CD4-positive, CD25-positive, alpha-beta regulatory T cell (primary cell): ENCODE measurements at places on chromosomes 7 and 10.

- DNase-seq: no peak
These were observed at the start of gene LRRC17 for GRCh38 chr7:102912742-102913141. Gene LRRC17 (plus strand): TSS chr7:102913000. CDS start chr7:102933914, 20,914 bp downstream.

- DNase-seq: no peak
These were observed 78.5 kb downstream of the OAT start for GRCh38 chr10:124340033-124340760.

DNA sequence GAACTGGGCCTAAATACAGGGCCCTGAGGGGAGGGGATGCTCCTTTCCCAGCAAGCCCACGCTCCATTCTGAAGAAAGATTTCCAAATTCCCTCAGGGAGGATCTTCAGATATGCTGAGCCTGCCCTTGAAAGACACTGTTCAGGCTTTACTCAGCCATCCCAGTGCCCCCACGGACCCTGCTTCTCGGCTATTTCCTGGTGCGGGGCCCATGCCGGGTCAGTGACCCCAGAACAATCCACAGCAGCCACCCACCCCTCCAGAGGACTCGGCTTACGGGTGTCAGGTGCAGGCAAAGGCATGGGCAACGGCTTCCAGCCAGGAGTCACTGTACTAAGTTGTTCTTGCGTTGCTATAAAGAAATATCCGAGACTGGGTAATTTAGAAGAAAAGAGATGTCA, 137.1 kb downstream of the OAT start:
- no peak for DNase-seq

- DNase-seq: no peak
These were observed 1.6 kb downstream of the SAMD9L start for GRCh38 chr7:93146472-93147141.

DNA sequence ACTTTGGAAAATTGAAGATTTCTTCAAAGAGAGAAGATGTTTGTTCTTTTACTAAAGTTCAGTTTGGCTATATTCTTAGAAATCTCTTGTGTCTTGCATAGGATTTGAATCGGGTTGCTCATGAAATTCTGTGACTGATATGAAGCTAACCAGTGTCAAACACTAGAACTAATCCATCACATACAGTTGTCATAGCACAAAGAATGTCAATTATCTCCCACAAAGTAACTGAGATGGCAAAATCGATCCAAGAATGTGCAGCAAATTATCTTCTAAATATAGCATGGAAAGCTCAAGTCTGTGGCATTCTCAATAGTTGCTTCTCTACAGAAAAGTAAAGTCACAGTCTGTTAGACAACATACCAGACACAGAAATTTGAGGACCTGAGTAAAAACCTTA, 768.1 kb upstream of the LRRN3 start:
- DNase-seq: no peak

- no peak for DNase-seq
These were observed 28.4 kb upstream of the TMEM26 start for GRCh38 chr10:61481597-61481996.

DNA sequence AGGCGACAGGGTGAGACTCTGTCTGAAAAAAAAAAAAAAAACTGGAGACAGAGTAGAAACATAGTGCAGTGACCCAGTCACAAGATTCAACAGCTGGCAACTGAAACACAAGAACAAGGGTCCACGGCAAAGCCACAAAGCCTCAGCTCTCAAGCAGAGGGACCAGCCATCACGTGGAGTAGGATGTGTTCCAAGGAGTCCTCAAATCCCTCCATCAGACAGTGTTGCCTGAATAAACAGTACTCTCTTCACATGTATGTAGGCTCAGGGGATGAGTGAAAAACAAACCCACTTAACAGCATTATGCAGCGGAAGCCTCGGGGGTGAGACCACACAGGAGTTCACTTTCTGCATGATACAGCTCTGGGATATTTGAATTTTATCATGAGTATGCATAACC, 62.0 kb downstream of the SLIT1 start:
- DNase-seq: no peak

DNA sequence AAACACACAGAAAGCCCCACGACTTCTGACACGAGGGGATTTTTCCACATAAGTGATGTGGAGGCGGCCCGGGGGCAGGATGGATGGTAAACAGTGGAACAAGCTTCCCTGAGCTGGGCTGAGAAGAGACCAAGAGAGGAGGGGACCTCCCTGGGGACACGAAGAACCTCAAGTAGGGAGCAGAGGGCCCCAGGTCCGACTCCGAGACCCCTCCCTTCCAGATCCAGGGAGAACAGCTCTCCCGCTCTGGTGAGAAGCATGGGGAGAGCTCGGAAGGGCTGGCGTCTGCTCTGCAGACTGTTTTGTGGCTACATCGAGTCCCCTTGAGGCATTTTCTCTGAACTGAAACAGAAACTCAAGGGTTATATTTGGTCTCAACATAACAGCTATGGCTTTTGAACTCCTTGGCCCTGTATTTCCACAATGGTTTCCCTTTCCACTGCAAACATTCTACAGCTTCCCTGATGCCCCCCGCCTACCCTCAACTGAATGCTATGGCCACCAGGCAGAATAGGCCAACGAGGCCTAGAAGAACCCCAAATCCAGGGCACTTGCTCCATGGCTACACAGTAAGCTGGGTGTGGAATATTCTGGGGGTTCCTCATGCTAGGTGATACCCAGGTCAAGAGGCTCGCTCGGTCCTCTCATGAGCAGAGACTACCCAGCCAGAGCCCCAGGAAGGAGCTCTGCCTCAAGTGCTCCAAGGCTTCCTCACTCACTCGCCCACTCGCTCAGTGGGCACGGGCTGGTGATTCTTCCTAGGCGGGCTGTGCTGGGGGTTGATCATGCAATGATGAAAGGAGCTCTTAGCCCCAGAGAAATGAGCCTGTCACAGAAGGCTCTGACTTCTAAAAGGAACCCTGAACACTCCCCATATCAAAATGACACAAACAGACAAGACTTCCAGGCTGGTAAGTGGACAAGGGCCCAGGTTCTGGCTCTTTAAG, 47.5 kb downstream of the FAM53B start:
- DNase-seq: no peak

- DNase-seq: peak; percentile 40
These were observed 12.9 kb upstream of the DENND2A start for GRCh38 chr7:140653319-140654108.

DNA sequence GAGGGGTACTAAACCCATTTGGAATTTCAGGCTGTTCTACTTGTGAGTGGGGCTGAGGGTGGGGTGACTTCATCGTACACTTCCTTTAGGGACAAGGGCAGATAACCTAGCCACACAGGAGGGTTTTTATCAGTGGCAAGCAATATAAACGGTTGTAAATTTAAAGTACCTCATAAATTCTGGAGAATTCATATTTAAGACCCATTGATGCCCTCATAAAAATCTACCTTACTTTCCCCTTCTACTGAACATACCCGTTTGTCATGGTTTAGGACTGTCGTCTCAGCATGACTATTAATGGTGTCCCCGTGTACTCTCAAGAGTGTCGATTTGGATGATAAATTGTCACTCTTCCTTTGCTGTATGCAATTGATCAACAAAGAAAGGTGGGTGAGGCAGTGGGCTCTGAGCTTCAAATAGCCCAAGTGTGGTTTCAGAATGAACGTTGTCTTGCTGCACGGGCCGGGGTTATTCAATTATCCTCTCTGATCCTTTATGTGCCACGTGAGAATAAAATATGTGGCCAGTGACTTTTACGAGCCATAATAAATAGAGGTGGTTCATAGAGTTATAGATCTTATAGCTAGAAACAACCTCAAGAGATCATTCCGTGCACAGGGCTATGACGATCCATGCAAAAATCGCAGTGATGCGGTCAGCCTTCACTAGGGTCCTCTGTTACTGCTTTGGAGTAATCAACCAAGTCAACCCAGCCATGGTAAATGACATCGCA, 82.2 kb downstream of the FAM107B start:
- DNase-seq: no peak

- DNase-seq: no peak
These were observed 276.7 kb downstream of the PARD3 start for GRCh38 chr10:34538281-34538829.

- no peak for DNase-seq
These were observed 191.8 kb downstream of the PTPRN2 start for GRCh38 chr7:158395780-158396278.

GRCh38 chr7:35988818-35989217, 164.2 kb upstream of the EEPD1 start:
- DNase-seq: no peak

GRCh38 chr7:29332042-29332811, 137.7 kb downstream of the CHN2 start:
- no peak for DNase-seq

DNA sequence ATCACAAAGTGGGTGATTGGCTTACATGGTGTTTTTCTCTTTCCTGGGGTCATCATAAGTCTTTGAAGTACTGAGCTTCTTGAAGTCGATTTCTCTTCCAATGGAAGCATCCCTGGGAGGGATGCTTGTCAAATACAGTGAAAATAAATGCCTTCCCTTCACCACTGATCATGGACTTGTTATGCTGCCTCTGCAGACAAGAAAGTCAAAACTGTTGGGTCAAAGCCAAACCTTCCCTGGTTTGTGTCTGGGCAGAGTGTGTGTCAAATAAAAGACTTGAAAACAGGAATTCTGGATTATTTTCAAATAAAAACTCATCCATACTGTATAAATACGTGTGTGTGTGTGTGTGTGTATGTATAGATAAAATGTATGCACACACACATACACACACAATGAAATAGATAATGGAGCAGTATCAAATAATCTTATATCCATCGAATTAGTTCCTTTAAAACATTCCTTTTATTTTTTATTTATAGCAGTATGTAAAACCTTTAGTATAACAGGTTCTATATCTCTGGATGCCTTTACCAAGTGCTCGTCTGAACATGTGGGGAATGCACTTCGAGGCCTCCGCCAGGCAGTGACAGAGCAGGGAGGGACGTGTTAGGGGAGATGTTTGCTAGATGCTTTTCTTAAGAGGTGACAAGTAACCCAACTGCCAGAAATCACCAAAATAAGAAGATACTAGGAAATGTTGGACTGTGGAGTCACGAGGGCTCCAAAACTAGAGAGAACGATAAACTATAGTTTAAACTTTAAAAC, 27.2 kb upstream of the WNT16 start:
- no peak for DNase-seq

DNA sequence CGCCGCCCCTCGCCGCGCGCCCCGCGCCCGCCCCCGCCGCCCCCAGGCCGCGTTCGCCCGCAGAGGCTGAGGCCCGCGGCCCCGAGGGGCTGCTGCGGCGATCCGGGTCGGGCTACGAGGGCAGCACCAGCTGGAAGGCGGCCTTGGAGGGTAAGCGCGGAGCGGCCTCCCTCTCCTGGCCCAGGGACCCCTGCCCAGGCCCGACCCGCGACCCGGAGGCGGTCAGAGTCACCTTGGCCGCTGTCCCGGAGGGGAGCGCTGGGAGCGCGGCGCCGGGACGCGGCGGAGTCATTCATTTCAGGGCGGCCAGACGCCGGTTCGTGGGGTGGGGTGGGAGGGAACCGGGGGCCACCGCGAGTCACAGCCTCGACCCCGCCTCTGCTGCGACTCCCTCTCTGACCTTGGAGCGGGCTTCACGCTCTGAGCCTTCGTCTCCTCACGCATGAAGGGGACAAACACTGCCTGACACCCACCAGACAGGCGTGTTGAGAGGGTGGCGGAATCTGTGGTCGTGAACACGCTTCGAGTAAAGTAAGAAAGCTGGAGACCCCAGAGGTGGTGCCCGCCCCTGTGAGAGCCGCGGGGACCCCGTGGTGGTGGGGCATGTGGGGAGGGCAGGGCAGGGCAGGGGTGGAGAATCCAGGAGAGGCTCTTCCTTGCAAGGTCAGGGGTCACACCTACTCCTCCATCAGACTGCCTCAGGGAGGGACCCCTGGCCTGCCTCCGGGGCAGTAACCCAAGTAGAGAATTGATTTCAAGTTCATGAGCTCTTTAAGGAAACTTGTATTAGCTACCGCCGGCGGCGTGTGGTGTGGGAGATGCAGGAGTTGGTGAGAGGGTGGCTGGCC, 707 bp downstream of the CLEC2L start:
- no peak for DNase-seq

GRCh38 chr7:128453836-128454804, 1.6 kb upstream of the HILPDA start:
- DNase-seq: no peak

DNA sequence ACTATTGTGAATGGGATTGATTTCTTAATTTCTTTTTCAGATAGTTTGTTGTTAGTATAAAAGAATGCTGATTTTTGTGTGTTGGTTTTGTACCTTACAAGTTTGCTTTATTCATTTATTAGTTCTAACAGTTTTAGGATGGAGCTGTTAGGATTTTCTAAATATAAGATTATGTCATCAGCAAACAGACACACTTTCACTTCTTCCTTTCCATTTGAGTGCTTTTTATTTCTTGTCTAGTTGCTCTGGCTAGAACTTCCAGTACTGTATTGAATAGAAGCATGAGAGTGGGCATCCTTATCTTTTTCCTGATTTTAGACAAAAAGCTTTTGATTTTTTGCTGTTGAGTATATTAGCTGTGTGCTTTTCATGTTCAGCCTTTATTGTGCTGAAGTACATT, 81.5 kb downstream of the DNAH11 start:
- DNase-seq: no peak

- DNase-seq: no peak
These were observed 249.9 kb upstream of the PLXNA4 start for GRCh38 chr7:132825932-132826835.

DNA sequence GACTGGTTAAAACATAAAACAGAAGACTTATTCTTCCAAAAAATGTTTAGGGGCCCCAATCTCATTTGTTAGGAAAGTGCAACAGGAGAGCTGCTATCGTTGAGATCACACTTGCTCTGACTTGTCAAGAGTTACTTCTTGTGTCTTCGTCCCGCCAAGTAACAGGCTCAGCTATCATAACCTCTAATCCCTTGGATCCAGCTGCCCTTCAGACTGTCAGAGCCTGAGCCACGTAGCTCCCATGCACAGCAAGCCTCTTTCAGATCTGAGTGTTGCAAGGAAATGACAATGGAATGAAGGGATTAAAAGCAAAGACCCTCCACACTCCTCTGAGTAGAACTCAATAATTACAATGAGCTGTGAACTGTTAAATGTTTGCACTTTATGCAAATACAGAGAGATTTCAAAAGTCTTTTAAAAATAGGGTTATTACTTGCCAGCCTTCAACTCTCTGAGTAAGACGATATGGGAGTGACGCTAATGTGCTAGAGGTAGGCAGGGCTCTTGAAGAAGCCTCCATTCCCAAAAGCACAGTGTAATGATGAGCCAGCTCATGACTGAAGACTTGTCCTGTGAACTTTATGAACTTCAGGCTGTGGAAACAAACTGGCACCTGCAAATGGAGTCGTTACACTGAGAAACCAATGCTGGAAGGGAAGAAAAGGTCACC, 28.4 kb upstream of the CDK13 start:
- no peak for DNase-seq

DNA sequence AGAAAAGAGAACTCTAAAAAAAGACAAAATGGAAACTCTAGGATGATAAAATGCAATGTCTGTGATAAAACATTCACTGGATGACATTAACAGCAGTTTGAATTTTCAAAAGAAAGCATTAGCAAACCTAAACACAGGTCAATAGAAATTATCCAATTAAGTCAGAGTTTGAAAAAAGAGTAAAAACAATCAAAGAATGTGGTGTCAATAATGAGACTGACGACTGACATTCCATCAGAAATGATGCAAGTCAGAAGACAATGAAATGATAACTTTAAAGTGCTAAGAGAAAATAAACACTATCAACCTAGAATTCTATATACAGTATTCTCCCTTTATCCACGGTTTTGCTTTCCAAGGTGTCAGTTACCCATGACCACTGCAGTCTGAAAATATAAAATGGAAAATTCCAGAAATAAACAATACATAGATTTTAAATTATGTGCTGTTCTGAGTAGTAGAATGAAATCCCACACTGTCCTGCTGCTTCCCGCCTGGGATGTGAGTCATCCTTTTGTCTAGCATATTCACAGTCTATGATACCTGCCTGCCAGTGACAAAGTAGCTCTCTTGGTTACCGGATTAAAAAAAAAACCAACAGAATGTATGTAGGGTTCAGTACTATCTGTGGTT, 38.3 kb upstream of the SFMBT2 start:
- no peak for DNase-seq
